ENCODE measurements at places on chromosomes 4 and X. TPM values are rescaled to one million over a fixed set of nuclear protein-coding genes. Genes with fewer than 3 reads are reported as not detected.

The ART3 gene
- total RNA-seq, result not detected

The TMEM31 gene
- not detected for total RNA-seq

DNA sequence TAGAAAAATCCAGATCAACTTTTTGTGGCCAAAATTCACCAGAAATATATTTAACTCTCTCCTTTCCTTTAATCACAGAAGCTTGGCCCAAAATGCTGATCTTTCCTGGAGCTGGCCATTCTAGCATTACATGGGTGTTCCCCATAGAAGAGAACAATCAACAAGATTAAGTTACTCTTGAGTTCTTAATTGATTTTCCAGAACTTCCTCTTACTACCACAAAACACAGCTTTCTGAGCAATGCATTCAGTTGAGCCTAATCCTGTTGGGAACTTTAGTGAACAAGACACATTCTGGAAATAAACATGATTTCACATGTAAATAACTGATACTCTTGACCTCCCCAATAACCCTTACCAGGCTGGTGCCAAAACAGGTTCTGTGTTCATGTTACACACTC is 45.4 kb upstream of the STIM2 start:
- no peak for DNase-seq
- H3K27ac ChIP-seq, result no peak overlapping the region
- H3K27me3 ChIP-seq, result no peaks in the 10 kb centered on the region
- no peak overlapping the region for H3K4me3 ChIP-seq
- H3K4me1 ChIP-seq, result peaks cover 12% of the 10 kb centered on the region

The COL4A5 gene
- not detected for total RNA-seq

Data from activated CD8-positive, alpha-beta memory T cell treated with anti-CD3 and anti-CD28 coated beads, Interleukin-2, amount 10 ng/mL, durations not matched to agents 7 days and 5 days (primary cell).